NCI-H2029 (cell line): ENCODE measurements at places on chromosomes 16 and 17.

DNA sequence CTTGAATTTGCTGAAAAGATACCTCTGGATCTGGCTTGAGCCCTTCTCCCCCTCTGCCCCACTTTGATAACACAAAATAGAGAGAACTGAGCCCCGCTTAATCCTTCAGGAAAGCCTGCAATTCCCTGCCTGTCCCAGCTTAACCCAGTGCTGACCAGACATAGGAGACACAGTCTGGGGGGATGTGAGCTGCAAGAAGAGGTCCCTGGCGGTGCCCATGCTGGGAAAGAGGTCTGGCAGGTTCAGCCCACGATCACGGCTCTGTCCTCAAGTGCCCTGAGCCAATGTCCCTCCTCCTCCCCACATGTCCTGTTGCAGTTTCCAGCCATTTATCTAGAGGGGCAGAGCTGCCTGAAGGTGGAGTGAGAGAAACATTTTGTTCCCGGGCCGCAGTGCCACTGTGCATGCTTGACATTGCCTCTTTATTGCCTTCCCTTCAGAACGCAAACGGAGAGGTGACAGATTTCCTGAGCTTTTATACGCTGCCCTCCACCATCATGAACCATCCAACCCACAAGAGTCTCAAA, 29.0 kb downstream of the PLCD3 start:
- DNase-seq, result no peak

- peak; percentile 12 for DNase-seq
These were observed 21.2 kb downstream of the SMG6 start for GRCh38 chr17:2282297-2282873.

- DNase-seq, result no peak
These were observed 1.7 kb upstream of the CDR2 start for GRCh38 chr16:22375963-22376640.

DNA sequence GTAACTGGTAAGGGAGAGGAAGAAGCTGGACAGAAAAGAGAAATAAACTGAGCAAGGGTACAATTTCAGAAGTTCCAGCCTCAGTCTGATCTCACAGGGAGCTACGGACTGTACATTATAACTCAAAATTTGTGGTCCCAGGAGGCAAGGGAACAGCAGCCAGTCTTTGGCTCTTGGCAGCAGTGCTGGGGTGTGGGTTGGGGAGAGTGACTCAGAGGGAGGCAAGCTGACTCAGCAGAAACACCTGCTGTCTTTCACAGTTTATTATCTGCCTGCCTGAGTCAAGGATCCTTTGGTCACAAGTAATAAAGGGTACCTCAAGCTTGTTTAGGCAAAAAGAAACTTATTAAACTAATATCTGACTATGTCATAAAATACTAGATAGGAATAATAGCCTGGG, 73.5 kb upstream of the KIF2B start:
- no peak for DNase-seq

DNA sequence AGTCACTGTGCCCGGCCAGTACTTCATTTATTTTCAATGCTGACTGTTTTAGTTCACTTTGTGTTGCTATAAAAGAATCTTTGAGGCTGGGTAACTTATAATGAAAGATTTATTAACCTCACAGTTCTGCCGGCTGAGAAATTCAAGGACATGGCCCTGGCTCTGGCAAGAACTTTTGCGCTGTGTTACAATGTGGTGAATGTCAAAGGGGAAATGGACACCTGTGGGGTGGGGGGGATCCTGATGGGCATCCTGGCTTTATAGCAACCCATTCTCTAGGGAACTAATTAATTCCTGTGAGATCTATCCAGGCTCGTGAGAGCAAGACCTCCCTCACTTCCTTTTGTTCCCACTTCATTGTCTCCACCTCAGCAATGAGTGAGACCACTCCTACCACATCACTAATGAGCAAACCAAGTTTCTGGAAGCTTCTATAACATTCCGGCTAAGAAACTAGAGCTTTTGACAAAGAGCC, 17.1 kb upstream of the CDH3 start:
- no peak for DNase-seq

DNA sequence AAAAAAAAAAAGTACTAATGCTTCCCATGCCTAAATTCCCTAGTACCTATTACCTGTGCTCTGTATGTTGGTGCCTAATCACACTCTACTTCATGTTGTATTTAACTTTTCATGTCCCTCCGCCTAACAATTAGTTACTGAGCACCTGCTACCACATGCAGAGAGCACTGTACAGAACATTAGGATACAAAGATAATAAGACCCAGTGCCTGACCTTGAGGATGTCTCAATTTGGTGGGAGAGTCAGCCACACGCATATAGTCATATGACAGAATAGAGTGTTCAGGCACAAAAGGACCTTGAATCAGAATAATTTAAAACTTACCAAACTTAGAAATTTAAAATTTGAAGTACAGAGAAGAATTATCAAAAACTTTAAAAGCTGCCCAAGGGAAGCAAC, 42.1 kb downstream of the USP31 start:
- no peak for DNase-seq

- DNase-seq, result no peak
These were observed 18.2 kb downstream of the IGF2BP1 start for GRCh38 chr17:49015179-49015923.

DNA sequence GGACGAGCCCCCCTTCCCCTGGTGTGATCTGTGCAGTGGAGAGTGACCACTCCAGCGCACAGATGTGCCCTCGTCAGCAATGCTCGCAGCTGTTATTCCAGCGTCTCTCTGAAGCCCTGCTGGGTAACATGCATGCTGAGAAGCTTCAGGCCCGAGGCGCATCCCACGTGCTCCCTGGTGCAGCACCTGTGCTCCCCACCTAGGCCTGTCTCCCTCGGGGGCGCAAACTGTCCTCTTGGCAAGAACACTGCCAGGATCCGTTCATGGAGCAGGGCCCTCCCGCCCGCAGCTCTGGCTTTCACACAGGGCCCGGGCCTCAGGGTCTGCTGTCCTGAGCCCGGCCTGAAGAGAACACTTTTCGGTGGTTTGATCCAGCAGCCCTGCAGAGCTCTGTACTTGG, 13.0 kb downstream of the TMEM204 start:
- DNase-seq, result no peak

DNA sequence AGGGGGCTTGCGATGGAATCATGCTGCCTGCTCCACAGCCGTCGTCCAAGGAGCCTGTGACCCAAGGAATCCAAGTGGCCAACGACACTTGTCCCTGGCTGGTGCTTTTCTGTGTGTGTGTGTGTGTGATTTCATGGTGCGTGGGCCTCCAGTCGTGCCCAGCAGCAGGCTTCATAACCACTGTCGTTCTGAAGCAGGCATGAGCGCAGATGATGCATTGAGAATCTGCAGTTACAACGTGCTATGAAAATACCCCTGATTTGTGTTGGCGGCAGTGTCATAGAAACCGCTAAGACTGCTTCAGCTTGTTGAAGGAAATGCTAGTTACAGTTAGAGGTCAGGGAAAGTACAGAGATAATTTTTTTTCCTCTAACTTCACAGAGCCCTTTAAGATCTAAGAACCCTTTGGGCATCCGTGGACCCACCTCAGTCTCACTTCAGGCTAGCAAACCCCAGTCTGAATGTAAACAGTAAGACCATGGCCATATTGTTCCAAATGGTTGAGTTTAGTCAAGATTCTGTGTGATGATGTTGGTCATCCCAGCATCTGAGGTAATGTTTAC, 15.6 kb downstream of the C16orf90 start:
- DNase-seq, result no peak

- no peak for DNase-seq
These were observed 273.3 kb upstream of the CDH5 start for GRCh38 chr16:66093191-66093590.

DNA sequence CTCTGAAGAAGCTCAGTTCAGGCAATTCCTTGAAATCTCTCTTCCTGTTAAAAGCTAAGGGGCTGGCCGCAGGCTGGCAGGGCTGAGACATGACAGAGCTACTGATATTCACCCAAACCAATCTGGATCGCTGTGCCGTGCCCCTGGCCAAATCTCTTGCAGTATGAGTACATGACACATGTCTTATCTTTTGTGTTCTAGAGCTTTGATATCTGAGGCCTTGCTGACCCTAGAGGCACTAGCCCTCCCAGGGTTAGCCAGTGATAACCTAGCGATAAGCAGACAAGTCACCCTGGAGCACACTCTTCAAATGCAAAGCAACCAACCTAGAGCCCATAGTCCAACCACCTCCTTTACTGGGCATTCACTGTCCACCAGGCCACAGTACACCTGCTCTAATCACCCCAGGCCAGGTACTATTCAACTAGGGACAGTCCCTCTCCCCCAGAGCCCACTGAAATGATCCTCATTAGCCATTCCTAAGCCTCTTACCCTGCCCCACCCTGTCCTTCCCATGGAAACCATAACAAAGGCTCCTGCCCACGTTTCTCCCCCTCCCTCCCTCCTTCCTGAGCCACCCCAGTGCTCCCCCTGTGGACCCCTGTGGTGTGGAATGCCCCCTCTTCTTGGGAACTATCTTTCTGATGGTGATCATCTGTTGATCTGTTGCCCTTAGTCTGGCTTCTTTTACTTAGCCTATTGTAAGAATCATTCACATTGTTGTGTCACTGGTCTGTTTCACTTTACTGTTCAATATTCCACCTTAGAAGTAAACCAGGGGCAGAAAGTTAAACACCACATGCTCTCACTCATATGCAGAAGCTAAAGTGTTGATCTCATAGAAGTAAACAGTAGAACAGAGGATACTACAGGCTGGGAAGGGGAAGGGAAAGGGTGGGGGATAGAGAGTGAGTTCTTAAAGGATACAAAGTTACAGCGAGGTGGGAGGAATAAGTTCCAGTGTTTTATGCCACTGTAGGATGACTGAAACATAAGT, 52.5 kb downstream of the TEKT5 start:
- no peak for DNase-seq

- DNase-seq, result no peak
These were observed 167.1 kb downstream of the KCNJ2 start for GRCh38 chr17:70336411-70336810.

GRCh38 chr16:7369204-7369603, 36.6 kb downstream of the RBFOX1 start:
- no peak for DNase-seq

DNA sequence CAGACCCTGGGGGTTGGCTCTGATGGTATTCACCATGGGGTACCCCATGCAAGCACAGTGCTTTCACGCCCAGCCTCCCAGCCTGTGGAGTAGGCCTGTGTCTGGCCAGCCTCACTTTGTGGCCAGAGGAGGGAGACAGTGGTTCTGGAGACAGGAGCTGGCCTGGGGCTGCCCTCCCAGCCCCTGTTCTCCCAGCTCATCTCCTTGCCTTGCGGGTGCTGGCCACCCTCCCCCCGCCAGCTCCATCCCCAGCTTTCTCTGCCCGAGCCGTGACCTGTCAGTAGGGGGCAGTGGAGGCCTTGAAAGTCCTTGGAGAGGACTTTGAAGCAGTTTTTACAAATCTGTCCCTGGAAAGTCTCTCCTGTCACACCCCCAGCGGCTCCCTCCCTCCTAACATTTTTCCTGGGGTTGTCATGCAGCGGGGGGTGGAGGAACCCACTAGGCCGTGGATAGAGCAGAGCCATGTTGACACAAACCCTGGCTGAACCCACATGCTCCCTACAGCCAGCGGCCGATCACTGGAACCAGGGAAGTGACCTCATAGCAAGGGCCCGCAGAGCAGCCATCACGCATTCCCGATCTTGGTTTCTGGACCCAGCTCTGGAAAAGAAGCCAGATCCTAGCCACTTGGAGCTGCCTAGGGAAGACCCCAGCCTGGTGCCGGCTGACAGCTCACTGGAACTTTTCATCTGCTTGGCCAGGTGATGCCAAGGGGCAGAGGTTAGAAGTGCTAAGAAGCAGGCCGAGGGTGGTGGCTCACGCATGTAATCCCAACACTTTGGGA, 289.4 kb downstream of the SEC14L1 start:
- DNase-seq, result peak; percentile 29

- no peak for DNase-seq
These were observed 368.0 kb downstream of the CPPED1 start for GRCh38 chr16:12435730-12436129.

DNA sequence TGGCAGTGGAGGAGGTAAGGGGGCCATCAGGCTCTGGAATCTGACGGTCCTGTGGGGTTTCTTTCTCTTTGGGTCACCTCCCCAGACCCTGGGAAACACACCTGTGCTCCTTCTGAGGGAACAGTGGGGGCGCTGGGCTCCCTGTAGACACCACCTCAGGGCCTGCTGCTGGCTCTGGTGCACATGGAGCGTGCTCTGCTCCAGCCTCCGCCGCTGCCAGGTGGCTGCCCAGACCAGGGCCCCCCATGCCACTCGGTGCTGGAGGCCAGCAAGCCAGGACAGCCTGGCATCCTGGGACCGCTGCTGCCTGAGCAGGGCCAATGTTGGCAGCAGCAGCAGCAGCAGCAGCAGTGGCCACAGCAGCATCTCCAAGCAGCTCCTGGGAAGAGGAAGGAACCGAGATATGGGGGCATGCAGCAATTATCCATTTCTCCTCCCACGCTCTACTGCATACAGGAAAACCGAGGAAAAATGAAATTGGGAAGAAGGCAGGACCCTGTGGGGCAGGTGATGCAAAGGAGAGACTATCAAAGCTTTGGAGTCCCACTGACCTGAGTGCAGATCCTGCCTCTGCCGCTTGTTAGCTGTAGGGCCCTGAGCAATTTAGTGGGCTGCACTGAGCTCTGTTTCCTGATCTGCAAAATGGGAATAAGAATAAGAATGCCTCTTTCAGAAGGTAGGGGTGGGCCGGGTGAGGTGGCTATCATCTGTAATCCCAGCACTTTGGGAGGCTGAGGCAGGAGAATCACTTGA, 902 bp downstream of the GHDC start:
- no peak for DNase-seq

GRCh38 chr16:10265770-10266615, 83.8 kb upstream of the GRIN2A start:
- no peak for DNase-seq
